ENCODE measurements at places on chromosomes 1 and 21.

DNA sequence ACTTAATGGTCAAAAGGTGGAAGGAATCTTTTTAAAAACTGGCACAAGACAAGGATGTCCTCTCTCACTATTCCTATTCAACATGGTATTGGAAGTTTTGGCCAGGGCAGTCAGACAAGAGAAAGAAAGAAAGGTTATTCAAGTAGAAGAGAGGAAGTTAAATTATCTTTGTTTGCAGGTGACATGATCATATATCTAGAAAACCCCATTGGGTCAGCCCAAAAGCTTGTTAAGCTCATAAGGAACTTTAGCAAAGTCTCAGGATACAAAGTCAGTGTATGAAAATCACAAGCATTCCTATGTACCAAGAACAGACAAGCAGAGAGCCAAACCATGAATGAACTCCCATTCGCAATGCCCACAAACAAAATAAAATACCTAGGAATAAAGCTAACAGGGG, 5.4 kb upstream of the PGBD2 start:
- no peak for DNase-seq

DNA sequence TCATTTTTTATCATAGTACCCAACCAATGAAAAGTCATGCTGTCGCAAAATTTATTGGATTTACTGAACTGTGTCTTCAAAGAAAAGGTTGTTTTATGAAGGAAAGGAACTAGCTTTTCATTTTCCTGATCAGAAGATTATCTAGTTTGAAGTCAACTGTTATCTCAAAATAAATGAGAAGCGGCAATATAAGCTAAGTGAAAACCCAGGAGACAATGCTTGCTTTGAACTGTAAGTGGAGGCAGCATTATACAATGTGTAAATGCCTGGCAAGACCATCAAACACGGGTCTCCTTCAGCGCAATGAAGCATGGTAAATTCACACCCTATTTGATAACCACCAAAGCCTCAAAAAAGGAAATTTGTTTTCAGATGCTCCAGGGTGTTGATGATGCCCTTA, 134.4 kb upstream of the PTBP2 start:
- no peak for DNase-seq

DNA sequence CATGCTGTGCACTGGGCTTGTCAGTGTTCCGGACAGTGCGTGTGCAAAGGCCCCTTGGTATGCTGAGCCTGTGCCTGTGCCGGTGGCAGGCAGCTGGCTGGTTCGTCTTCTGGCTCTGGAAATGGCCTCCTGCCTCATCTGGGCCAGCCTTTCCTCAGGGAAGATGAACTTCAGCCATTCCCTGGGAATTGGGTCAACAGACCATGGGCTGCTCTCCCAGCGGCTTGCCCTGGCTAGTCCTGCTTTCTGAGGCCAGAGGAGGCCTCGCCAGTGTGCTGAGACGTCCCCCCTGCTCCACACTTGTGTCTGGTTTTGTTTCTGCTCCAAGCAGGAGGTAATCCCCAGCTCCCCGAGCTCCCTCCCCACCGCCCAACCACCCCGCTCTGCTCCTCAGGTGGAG, 32.6 kb upstream of the RD3 start:
- DNase-seq = no peak

GRCh38 chr21:32411350-32412161, 950 bp upstream of the EVA1C start:
- no peak for DNase-seq

DNA sequence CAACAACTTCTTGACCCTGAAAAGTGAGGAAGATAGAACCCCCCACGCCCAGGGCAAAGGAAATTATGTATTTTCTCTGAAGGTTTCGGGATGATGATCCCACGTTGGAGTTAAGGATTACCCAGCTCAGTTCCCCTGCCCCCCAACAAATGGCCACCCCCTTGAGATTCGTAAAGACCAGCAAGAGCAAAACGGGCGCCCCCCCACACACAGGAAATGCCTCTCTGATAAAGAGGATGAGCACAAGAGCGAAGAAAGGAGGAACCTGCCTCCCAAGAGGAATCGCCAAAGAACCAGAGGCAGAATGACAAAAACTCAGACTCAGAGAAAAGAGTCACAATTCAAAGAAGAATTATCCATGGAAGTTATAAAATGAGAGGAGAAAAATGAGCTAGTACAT, 576.9 kb downstream of the MATN1 start:
- no peak for DNase-seq

DNA sequence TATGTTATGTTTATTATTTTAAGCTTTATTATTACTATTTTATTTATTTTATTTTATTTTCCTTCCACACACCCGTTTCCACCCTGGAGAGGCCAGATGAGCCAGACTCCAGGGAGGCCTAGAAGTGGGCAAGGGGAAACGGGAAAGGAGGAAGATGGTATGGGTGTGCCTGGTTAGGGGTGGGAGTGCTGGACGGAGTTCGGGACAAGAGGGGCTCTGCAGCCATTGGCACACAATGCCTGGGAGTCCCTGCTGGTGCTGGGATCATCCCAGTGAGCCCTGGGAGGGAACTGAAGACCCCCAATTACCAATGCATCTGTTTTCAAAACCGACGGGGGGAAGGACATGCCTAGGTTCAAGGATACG, 468 bp upstream of the MX1 start:
- DNase-seq = no peak

DNA sequence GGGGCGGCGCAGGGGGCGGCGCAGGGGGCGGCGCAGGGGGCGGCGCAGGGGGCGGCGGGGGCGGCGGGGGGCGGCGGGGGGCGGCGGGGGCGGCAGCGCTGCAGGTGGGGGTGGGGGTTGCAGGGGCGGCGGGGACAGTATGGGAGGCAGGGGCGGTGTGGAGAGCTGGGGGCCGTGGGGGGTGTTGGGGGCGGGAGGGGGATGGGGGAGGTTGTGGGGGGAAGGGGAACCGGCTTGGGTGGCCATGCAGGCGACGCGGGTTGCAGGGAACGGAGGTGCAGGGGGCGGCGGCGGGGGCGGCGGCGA, 13.0 kb upstream of the SLC19A1 start:
- DNase-seq = no peak

GRCh38 chr21:32248571-32249461, 30.0 kb downstream of the MIS18A start:
- DNase-seq = peak; percentile 30

GRCh38 chr1:228312136-228312764, 94.4 kb downstream of the TRIM11 start:
- no peak for DNase-seq

- DNase-seq = no peak
Measured at GRCh38 chr1:100443811-100444571, 91.7 kb downstream of the CDC14A start.
